ENCODE measurements at places on chromosomes 6 and 20.
A peak's percentile ranks its signal among the peaks of the same experiment; 100 is the strongest.

DNA sequence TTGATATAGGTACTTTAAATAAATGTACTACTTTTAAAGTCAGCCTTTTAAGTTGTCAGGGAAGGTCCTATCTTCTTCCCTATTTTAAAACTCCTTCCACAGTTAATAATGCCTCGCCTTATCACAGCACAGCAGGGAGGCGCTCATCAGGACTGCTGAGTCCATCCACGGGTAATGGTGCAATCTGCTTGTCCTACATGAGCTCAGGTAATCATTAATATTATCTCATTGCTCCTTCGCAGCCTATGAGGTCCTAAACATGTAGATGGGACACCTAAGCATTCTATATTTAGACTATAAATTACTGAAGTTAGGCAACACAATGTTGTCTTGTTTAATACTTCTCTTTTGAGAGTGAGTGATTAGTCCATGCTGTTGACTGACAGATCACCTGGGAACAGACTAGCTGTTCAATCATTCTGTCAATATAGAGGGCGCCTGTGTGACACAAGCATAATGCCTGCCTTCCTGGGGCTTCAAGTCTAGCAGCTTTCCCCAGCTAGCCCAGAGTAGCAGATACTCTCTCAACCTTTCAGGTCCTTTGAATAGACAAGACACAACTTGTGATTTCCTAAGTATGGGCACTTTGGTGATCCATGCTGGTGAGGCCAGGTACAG, 91.0 kb downstream of the FYN start:
- no peak for DNase-seq

DNA sequence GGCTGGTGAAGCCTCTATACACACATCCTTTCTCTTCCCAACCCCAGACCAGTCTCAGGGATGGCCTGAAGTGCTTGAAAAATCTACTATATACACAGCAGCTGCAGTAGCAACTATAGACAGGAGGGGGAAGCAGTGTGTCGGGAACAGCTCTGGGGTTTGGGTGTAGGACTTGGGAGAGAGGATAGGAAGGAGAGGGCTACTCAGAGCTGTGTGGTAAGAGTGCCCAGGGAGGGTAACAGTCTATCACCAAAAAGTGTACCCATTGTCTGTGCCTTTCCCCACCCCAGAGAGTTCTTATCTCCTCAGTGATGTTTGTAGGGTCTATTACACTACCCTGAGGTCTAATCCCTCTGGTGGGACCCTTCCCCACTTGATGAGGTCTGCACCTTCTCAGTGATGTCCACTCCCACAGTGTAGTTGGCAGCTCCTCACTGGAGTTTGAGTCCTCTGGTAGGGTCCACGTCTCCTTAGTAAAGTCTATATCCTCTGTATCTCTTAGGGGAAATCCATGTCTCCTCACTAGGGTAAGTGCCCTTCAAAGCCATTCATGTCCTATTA, 1.5 kb upstream of the GGT7 start:
- peak; percentile 16 for DNase-seq

DNA sequence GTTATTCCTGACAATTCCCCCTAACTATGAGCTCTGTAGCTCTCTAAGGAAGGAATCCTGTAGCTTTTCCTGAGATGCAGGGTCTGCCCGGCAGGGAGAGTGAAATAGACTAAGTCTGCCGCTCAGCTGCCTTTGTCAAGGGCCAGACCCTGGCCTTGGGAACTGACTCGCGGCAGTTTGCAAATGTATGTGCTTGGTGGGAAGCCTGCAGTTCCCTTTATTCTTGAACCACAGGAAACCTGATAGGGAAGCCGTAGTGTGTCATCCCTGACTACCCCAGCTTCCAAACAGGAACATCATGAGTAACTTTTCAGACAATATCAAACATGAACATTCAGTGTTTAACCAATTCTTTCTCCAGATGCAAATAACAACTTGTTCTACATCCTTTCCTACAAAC, 78.7 kb upstream of the IFNGR1 start:
- no peak for DNase-seq

GRCh38 chr6:55696501-55696900, 117.5 kb upstream of the HMGCLL1 start:
- DNase-seq, result no peak

DNA sequence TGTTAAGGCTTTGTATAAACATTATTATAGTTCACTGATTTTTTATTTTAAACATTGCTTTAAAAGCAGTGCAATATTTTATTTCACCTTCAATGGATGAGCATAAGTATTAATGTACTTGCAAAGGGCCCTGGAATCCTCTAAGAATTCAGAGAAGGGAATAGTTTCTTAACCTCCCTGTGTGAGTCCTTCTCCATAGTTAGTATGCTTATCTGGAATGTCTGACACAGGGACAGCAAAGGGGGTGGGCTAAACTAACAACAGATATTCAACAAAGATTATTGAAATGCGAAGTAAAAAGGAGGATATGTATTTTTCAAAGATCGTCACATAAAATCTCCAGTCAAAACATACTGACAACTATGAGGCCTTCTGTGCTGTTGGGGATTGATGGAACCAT, 300.4 kb downstream of the CENPW start:
- no peak for DNase-seq

DNA sequence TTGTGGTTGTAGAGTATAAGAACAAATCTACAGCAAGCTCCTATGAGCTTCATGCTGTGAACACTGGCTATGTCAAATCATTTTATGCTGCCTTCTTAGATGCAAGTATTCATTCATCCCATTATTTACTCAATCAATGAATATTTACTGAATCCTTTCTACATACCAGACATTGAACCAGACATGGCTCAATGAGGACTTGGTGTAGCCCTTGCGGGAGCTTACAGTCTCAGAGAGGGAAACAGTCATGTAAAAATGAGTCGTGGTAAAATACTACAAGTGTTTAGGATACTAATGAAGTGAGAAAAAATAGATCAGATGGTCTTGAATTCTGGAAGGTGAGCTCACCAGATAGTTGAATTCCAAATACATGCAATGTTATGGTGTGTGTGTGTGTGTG, 44.8 kb upstream of the ENPP1 start:
- DNase-seq, result no peak

DNA sequence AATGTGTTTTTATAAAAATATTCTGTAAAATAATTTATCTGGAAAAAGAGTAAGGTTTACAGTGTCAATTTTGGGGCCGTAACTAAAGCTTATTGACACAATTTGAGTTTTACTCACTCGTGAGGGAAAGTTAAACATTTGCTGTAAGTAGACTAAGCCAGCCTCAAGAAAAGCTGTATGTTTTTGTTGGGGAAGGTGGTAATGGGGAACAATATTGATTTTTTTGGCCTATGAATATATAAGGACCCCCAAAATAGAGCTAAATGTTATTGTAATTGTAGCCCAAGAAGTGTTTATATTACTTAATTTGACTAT, 1.4 kb downstream of the SENP6 start:
- no peak for DNase-seq

- no peak for DNase-seq
These were observed 7.7 kb upstream of the BICRAL start for GRCh38 chr6:42774201-42774600.

DNA sequence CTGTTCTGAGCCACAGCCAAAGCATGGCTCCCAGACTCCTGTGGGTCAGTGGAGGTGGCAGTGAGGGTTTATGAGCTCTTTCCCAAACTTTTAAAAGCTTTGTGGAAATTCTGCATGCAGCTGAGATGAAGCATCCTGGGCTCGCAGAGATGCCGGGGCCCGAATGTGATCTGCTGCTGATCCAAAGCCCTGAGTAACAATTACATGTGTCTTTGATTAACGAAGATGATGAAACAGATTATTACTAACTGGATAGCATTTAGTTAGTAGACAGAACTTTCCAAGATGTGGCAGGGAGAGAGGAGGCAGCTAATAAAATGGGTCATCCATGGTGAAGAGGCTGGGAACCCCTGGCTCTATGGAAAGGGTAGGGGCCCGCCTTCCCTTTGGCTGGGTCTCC, 43.9 kb upstream of the MDFI start:
- DNase-seq, result no peak

- DNase-seq, result no peak
These were observed 51.9 kb downstream of the B4GALT5 start for GRCh38 chr20:49661560-49662329.

DNA sequence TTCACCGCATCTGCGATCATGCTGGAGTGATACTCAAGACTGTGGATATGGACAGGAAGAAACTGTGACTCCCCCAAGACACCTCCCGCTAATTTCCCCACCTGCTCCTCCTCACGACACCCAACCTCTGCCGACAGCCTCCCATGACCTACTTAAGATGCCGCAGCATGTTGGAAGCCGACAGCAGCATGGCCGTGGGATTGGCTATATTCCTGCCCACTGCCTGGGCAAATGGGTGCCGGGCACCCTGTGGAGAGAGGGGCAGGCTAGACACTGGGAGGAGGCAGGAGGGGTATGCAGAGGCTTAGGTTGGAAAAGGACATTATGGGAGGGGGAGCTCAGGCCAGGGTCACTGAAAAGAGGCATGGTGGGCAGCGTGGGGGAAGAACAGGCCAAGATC, 4.5 kb downstream of the IDH3B start:
- no peak for DNase-seq

DNA sequence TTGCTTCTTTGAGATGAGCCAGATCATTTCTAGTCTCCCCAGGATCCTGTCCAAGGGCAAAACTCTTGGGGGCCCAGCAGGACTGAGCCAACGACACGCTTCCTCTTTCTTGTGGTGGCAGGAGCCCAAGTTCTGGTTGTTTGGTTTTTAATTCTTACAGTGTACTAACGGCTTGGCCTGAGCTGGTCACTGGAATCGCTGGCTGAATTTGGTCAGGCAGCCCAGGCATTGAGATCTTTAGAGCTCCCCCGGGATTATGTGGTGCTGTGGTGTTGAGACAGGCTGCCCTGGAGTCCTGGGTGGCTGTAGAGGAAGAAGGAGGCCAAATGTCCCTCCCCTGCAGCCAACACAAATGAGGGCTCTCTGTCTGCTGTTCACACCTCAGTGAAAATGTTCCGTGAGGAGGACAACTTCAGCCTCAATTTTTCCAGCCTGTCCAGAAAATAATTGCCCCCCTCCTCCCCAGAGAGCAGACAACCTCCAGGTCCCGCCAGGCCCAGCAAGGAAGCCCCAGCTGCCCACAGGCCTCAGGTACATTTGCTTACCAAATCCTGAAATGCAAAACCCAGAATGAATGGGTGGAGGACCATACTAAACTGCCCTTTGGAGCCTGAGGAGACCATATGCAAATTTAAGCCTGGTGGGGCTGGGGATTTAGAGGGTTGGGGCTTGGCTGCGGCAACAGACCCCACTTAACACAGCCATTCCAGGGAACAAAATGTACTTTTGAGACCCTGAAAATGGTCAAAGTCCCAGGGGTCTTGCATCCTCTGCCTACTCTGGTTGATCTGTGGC, 23.6 kb downstream of the BNIP5 start:
- DNase-seq, result no peak

DNA sequence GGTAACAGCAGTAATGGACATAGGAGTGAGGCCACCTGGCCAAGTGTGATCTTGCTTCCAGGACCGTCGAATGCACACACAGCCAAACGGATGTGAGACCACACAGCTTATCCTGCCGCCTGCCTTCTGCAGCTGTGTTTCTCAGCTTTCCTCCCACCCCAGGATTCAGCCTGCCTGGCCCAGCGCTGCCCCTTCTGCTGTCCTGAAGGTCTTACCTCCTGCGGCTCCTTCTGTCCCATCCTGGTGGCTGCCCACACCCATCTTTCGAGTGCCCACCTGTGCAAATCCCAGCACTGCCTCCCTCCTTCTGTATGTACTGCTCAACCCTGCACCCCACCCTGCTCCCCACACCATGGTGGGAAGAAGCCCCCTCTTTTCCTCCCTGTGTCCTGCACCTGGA, 49.4 kb upstream of the DACT2 start:
- DNase-seq, result no peak

DNA sequence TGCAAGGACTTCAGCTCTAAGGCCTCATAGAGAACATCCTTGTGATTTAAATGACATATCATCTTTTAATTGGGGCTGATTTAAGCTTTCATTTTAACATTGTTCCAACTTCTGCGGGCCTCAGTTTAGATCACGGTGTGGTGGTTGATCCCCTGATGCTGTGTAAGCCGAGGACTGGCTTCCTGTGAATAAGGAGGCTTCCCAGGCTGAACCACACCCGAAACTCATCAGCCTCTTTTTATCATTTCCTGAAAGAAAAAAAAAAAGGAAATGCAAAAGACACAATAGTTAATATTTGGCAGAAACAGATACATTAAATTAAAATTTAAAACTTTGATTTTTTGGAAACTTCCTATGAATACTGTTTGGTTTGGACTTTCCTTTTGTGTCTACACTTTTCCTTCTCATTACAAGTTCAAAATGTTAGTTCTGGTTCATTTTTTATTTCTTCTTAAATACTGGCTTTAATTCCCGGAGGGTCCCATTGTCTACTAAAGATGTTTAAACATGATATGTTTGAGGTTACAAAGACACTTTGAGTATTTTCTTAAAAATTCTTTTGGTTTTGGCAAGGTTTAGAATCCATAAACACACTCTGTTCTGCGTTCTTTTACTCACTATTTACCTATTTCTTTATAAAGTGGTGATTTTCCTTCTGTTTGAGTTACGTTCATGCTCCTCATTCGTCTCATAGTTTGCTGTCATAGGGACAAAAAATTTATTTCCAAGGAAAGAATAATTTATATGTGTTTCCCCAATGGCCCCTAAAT, 230.0 kb upstream of the SULF2 start:
- no peak for DNase-seq

DNA sequence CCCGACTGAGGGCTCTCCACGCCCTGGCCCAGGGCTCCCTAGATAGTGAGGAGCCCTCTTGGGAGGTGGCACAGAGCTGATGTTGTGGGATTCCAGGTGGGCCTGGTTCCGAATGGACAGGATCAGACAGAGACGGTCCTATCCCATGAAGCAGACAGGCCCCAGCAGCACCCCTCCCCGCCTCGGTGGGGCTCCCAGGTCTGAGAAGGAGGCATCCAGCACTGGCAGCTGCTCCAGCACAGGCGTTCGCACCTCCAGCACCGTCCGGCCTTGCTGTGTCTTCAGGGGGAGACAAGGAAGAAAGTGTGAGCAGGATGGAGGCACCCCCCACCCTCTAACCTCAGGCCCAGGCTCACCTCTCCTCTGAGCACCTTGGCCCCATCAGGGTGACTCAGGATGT, 28.7 kb downstream of the COL11A2 start:
- no peak for DNase-seq

GRCh38 chr20:13772529-13772928, 12.2 kb downstream of the ESF1 start:
- no peak for DNase-seq

DNA sequence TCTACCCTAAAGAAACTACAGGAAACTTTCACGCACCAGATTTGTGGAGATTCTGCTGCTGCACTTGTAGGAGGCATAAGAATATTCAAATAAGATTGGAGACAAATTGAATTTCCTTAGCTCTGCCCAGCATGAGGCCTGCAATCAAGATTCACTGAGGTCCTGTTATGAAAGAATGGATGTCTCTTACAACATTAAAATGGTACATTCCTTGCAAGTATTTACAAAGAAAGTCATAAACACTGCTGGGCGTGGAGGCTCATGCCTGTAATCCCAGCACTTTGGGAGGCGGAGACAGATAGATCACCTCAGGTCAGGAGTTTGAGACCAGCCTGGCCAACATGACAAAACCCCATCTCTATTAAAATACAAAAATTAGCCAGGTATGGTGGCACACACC, 74.0 kb upstream of the MAP3K4 start:
- no peak for DNase-seq
